ENCODE measurements at places on chromosomes 5 and 9. TPM values are rescaled to one million over a fixed set of nuclear protein-coding genes. Genes with fewer than 3 reads are reported as not detected.

- no peak overlapping the region for H3K27ac ChIP-seq
- H3K4me1 ChIP-seq: peaks cover 2% of the 10 kb centered on the region
- no peaks in the 10 kb centered on the region for H3K27me3 ChIP-seq
- no peak overlapping the region for H3K4me3 ChIP-seq
- peaks cover 5% of the 10 kb centered on the region for H3K36me3 ChIP-seq
- no peak for DNase-seq
Observed at GRCh38 chr9:125537442-125538091, 169.4 kb downstream of the MAPKAP1 start.

DNA sequence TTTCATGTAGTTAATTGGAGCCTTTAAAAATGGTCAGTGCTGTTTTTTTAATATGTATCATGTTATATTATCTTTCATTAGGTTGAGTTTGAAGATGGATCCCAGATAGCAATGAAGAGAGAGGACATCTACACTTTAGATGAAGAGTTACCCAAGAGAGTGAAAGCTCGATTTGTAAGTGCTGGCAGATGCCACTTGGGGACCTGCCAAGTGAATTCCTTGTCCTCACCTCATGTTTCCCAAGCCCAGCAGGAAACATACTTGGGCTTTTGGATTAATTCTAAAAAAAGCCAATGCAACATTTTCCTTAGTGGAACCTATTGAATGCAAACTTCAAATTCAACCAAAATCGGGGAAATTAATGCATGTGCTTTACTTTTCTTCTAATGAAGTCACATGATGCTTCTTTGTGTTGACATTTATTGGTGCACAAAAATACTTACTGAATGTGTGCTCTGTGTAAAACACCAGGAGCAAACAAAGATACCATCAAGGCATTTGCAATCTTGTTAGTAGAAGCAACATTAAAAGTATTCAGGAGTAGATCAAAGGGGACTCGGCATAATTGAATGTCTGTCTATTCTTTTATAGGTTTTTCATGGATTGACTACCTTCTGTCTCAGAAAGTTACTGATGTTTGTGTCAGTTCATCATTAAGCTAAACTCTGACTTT, 412.1 kb downstream of the KDM4C start:
- DNase-seq: no peak
- H3K4me1 ChIP-seq: peaks cover 7% of the 10 kb centered on the region
- no peak overlapping the region for H3K27ac ChIP-seq
- peaks cover 47% of the 10 kb centered on the region for H3K36me3 ChIP-seq

GRCh38 chr9:116929621-116930020, 242.5 kb downstream of the TRIM32 start:
- no peaks in the 10 kb centered on the region for H3K36me3 ChIP-seq
- no peak overlapping the region for H3K4me3 ChIP-seq
- no peak for DNase-seq
- H3K27ac ChIP-seq: no peak overlapping the region
- no peaks in the 10 kb centered on the region for H3K4me1 ChIP-seq
- peaks cover 2% of the 10 kb centered on the region for H3K27me3 ChIP-seq

DNA sequence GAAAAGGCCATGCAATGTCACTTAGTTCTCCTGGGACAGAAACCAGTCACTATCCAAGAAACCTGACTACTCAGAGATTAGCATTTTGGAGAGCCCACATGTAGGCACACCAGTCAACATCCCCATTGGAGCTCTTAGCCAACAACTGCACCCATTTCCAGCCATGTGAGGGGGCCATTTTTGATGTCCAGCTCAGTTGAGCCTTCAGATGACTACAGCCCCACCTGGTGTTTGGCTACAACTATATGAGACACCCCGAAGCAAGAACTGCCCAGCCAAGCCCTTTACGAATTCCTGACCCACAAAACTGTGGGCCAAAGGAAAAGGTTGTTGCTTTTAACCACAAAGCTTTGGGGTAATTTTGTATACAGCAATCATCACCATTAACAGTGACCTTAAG, 300.1 kb downstream of the ASTN2 start:
- no peak overlapping the region for H3K27ac ChIP-seq
- no peak for DNase-seq
- no peaks in the 10 kb centered on the region for H3K4me1 ChIP-seq
- no peaks in the 10 kb centered on the region for H3K27me3 ChIP-seq
- H3K4me3 ChIP-seq: no peak overlapping the region

DNA sequence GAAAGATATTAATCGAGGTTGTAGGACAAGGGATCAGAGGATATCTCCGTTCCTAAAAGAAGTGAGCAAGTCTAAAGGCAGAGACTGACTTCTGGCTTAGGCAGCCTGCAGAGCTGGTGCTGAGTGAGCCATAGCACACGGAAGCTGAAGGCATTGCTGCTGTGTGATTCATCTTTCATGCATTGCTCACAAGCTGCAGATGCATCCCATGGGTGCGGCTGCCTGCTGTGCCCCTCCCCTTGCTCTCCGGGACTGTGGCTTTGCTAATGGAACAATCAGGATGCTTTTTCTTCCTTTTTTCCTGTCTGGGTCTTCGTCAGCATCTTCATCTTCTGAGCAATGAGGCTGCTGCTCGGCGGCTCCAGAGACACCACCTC, 341.4 kb downstream of the DIRAS2 start:
- H3K36me3 ChIP-seq: no peaks in the 10 kb centered on the region
- no peak overlapping the region for H3K4me3 ChIP-seq
- no peak for DNase-seq
- H3K27me3 ChIP-seq: peaks cover 30% of the 10 kb centered on the region
- H3K4me1 ChIP-seq: no peaks in the 10 kb centered on the region

DNA sequence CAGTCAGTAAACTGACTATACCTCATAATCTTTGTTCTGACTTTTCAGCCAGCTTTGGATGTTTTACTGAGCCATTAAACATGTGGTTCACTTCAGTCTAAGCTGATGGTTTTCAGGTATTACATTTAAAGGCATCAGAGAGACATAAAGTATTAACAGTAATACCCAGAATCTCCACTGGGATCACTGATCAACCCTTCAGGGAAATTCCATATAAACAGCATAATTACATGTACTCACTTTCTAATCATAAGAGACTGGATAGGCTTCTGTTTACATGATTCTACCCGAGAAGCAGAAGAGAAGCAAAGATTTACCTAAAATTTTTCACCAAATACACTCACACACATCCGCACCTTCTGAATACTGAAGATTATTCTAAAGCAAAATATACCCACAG, 186.7 kb upstream of the FREM1 start:
- no peak overlapping the region for H3K4me3 ChIP-seq
- H3K27me3 ChIP-seq: peaks cover 8% of the 10 kb centered on the region
- H3K36me3 ChIP-seq: no peaks in the 10 kb centered on the region
- no peaks in the 10 kb centered on the region for H3K4me1 ChIP-seq
- H3K27ac ChIP-seq: no peak overlapping the region

DNA sequence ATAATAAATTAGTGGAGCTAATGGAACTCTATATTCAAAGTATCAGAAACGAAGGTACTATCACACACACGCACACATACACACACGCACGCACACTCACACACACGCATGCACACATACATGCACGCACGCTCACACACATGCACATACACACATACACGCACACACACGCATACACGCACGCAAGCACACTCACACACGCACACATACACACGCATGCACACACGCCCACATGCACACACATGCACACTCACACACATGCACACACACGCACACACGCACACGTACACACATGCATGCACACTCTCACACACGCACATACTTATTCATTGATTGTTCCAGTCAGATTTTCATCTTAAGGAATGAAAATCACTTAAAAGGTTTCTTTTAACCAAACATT, 69.8 kb upstream of the ICE1 start:
- H3K4me1 ChIP-seq: peaks cover 3% of the 10 kb centered on the region
- H3K4me3 ChIP-seq: no peak overlapping the region
- no peaks in the 10 kb centered on the region for H3K36me3 ChIP-seq
- H3K27me3 ChIP-seq: peaks cover 2% of the 10 kb centered on the region

DNA sequence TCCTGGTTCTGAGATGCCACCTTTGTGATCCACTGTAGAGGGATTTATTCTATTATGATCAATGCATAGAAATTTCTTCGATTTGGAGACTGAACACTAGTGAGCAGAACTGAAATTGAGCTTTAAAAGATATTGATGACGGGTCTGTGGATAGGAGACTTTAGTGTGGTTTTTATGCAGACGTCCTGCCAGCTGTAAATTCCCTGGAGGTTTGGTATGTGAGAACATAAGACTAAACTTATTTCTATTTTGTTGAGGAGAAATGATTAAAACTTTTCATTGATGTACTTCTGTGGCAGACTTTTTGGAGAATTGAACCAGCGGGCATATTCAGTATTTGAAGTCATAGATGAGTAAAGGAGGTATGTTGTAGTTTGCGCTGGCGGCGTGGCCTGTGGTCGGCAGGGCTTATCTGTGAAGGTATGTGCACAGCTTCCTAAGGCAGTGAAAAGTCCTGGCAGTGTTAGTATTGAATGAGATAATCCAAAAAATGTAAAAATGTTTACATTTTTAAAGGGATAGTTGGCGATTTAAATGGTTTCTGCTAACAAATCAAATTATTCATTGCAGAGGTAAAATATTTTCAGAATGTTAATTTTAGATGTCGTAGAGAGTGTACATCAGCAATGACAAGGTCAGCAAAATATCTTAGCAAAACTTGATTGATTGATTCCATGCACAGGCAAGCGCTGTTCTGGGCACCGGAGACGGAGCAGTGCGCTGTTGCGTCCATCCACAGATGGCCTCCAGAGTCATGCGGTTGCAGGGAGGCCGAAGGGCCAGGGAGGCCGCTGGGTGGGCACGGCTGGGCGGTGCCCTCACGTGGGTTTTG, 20.4 kb downstream of the TENT4A start:
- H3K4me1 ChIP-seq: peaks cover 86% of the 10 kb centered on the region
- H3K27me3 ChIP-seq: no peaks in the 10 kb centered on the region
- peaks cover 23% of the 10 kb centered on the region for H3K36me3 ChIP-seq
- H3K4me3 ChIP-seq: no peak overlapping the region
- DNase-seq: no peak
- peak overlapping the region; percentile 47 for H3K27ac ChIP-seq

- H3K4me3 ChIP-seq: no peak overlapping the region
- no peaks in the 10 kb centered on the region for H3K4me1 ChIP-seq
- H3K27ac ChIP-seq: no peak overlapping the region
- H3K36me3 ChIP-seq: no peaks in the 10 kb centered on the region
- DNase-seq: no peak
Observed at GRCh38 chr5:63911871-63912270, 50.4 kb downstream of the HTR1A start.

GRCh38 chr5:12392246-12392645, 488.0 kb upstream of the CTNND2 start:
- H3K4me1 ChIP-seq: no peaks in the 10 kb centered on the region
- H3K27ac ChIP-seq: no peak overlapping the region
- no peaks in the 10 kb centered on the region for H3K27me3 ChIP-seq
- DNase-seq: no peak

DNA sequence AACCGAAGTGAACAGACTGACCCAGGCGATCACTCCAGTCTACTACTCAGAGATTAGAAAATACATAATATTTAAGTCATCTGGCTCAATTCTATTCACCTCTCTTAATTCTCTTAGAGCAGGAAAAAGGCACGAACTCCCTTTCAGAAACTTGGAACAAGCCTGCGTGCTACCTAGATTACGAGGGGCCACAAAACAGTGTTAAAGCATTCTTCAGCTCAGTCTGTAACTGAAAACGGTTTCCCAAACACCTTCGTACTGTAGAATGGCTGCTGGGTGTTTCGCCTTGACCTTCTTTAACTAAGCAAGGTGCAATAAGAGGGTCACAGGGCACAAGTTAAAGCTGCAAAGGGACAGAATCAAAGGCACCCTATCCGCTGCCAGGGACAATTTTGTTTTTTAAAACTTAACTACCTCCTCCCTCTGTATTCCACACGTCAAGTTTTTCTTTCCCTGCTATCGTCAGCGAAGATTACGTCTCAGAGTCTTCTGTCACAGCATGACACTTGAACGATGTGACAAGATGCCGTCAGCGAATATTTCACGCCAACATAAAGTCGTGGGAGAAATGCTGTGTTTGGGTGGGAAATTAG, 687 bp downstream of the LYSMD3 start:
- H3K4me3 ChIP-seq: peak overlapping the region; percentile 100
- peaks cover 24% of the 10 kb centered on the region for H3K4me1 ChIP-seq
- DNase-seq: peak; percentile 39
- peaks cover 7% of the 10 kb centered on the region for H3K27me3 ChIP-seq

GRCh38 chr5:172869691-172870090, 35.6 kb downstream of the ERGIC1 start:
- no peaks in the 10 kb centered on the region for H3K36me3 ChIP-seq
- H3K4me3 ChIP-seq: no peak overlapping the region
- H3K27ac ChIP-seq: no peak overlapping the region
- H3K4me1 ChIP-seq: peaks cover 10% of the 10 kb centered on the region

GRCh38 chr5:134090522-134090921, 24.0 kb upstream of the TCF7 start:
- no peaks in the 10 kb centered on the region for H3K36me3 ChIP-seq
- H3K4me3 ChIP-seq: peak overlapping the region; percentile 6
- DNase-seq: peak; percentile 60
- peaks cover 2% of the 10 kb centered on the region for H3K27me3 ChIP-seq
- H3K27ac ChIP-seq: peak overlapping the region; percentile 10

DNA sequence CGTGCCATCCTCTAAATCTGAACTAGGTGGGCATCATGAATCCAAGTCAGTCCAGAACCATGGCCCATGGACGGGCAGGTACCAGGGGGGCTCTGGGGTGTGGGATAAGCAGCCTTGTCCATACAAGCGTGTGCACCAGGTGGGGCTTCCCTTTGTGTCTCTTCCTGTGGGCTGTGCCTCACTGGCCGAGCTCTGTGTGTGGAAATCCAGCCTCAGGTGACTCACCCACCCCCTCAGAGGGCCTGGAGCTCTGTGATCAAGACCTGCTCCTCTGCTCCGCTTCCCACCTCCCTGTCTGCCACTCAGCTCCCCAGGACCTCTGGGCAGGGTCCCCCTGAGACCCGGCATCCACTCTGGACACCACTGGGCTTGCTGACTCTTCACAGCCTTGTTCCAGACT, 33.0 kb downstream of the GADD45G start:
- H3K27me3 ChIP-seq: no peaks in the 10 kb centered on the region
- H3K4me3 ChIP-seq: no peak overlapping the region
- DNase-seq: no peak
- H3K27ac ChIP-seq: no peak overlapping the region

- H3K36me3 ChIP-seq: no peaks in the 10 kb centered on the region
- no peak for DNase-seq
- H3K27ac ChIP-seq: no peak overlapping the region
- H3K4me3 ChIP-seq: no peak overlapping the region
- H3K4me1 ChIP-seq: peaks cover 16% of the 10 kb centered on the region
Observed at GRCh38 chr9:19470567-19470966, 61.8 kb downstream of the ACER2 start.

Gene STARD4
- total RNA-seq: 49.9 TPM

Gene CCL21
- not detected for total RNA-seq

Gene FOXD4L5
- 0.07 TPM for total RNA-seq

Gene OR13F1
- not detected for total RNA-seq

Gene PRXL2C
- 10.0 TPM for total RNA-seq
